ENCODE measurements at places on chromosomes 12 and 14.

DNA sequence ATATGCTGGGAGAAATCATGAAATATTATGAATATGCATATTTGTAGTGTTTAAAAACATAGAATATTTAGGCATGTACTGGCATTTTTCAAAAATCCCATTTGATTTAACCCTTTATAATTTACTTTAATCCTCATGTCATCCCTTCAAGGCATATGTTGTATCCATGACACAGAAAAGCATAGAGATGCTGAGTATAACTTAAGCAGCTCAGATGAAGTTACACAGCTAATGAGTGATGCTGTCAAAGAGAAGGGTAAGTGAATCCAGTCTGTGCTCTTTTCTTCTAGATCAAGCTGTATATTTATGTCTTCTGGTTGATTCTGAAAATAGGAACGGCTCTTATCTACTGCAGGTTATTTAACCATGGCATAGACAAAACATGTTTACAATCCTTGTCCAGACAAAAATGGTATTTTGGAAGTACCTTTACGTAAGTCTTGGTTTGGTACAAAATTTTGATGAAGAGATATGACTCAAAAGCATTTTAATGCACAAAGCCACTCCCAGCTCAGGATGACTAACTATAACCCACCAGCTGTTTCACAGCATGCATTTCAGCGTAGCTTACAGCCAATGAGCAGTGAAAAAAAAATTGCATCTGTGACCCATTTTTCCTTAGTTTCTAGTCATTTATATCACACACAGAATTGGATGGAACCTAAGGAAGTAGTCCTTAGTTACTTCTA, 201.7 kb downstream of the STXBP6 start:
- DNase-seq: no peak

- no peak for DNase-seq
These were observed 1.0 kb downstream of the SH2B3 start for GRCh38 chr12:111406474-111407376.

DNA sequence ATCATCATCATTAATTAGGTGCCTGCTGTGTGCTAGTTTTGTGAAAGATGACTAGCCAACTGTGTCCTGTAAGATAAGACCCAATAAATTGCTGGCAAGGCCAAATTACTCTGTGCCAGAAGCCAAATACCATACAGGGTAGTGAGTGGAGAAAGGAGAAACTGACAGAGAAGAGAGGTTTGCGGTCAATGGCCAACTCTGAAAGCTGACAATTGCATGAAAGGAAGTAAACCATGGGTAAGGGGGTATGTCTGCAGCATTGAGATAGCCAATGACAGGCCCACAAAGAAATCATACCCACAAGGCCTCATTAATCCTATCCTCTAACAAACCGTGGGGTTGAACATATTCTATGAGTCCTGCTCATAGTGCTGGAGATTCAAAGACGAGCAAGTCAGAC, 236.6 kb upstream of the CCDC196 start:
- DNase-seq: no peak

GRCh38 chr14:65356327-65356836, 56.1 kb upstream of the FUT8 start:
- DNase-seq: no peak

DNA sequence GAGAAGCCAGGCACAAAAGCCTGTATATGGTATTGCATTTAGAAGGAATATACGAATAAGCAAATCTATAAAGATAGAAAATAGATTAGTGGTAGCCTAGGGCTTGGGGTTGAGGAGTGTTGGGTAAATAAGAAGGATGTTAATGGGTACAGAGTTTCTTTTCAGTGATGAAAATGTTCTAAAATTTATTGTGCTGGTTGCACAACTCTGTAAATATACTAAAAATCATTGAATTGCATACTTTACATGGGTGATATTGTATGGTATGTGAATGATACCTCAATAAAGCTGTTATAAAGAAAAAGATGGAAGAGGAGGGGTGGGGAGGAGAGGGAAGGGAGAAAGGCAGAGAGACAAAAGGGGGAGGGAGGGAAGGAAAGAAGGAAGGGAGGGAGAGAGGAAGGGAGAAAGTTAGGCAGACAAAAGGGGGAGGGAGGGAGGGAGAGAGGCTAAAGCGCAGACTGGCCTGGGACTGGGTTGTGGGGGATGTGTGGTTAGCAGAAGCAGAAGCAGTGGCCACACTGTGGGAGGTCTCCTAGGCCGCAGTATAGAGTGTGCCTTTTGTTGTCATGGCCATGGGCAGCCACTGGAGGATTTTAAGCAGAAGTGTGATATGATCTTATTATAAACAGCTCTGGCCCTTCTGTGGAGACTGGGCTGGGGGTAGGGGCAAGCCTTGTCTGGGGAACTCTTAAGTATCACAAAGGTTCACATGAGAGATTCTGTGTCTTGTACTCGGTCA, 73.6 kb upstream of the ELK3 start:
- DNase-seq: no peak

DNA sequence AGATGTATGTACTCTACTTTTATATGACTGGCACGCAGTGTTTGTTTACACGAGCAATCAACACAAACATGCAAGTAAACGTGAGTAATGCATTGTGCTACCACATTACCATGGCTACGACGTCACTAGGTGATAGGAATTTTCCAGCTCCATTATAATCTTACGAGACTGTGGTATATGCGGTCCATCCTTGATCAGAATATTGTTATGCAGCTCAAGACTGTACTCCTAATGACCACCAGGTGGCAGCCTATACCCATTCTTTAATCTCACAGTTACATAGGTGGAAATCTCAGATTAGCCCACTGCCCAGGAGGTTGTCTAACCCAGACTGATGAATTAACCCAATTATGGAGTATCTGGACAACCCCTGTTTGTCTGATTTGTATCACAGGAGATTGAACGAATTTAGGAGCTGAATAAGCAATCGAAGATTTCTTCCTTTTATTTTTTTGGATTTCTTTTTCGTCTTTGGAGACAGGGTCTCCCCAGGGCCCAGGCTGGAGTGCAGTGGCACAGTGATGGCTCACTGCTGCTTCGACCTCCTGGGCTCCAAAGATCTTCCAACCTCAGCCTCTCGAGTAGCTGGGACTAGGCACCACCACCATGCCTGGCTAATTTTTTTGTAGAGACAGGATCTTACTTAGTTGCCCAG, 8.7 kb upstream of the TESPA1 start:
- peak; percentile 68 for DNase-seq

DNA sequence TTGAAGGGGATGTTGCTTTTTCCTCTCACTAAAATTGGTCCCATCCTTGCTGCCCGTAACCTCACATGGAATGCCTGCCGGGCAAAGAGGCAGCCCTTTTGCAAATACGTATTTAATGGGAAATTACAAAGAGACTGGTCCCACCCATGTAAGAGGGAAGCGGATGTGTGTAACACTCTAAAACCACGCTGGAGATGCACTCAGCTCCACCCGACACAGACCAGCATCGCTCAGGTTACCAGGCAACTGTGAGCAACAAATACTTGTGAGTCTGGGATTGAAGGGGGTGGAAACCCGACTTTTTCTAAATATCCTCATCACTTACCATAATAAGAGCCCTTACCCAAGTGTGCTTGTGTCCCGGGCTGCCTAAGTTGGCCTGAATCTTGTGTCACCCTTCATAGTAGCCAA, 47.7 kb downstream of the ELK3 start:
- DNase-seq: no peak

DNA sequence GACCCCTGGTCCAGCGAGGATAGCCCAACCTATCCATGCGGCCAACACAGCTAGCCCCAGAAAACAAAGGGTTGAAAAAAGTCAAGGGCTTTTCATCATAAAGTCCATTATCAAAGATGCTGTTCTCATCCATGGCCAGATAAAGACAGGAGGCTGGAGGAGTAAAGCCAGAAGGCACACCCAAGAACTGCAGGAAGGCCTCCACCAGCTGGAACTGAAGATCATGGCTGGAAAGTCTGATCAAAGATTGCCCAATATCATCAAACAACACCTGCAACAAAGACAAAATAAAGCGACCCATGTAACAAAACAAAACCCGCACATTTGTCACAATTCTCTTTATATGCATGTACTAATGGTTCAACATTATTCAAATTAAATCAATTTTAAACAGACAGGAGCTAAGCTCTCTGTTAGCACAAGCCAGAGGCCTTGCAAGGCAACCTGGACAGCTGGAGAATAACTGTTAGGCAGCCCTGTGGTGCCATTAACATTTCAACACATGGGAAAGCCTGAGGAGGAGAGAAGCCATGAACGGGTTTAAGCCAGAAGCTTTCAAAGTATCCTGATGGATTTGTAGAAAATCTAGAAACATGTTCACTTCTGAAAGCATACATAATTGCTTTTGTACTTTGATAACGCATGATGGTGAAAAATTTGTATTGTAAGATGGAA, 34.1 kb downstream of the PSMC1 start:
- no peak for DNase-seq

- no peak for DNase-seq
These were observed 362.6 kb downstream of the TMEM121 start for GRCh38 chr14:105888784-105889665.

GRCh38 chr12:114221957-114222630, 183.8 kb downstream of the TBX5 start:
- no peak for DNase-seq

DNA sequence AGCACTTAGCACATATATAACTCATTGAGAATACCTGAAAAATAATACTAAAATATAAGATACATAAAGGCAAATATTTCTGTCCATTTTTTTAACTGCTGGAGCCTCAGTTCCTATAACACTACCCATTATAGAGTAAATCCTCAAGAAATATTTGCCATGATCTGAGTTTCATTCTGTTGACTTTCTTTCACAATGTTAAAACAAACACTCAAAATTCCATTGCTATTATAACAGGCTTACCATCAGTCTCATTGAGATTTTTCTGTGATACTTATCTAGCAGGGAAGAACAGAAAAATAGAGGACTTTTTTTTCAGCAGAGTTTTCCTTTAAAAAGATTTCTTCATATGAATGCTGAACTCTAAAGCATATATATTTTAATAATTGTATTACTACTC, 24.5 kb downstream of the LMO3 start:
- no peak for DNase-seq

DNA sequence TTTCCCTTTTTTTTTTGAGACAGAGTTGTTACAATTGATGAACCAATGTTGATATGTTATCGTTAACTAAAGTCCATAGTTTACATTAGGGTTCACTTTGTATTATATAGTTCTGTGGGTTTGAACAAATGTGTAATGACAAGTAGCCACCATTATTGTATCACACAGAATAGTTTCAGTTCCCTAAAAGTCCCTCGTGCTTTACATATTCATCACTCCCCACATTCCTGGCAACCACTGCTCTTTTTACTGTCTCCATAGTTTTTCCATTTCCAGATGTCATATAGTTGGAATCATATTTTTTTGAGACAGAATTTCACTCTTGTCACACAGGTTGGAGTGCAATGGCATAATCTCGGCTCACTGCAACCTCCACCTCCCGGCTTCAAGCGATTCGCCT, 12.5 kb downstream of the HSD17B6 start:
- no peak for DNase-seq

GRCh38 chr12:93426412-93426805, 15.3 kb downstream of the UBE2N start:
- no peak for DNase-seq

GRCh38 chr14:92589213-92589852, 75.8 kb downstream of the RIN3 start:
- no peak for DNase-seq

- DNase-seq: no peak
These were observed 24.3 kb downstream of the PPP1CC start for GRCh38 chr12:110718222-110718908.

DNA sequence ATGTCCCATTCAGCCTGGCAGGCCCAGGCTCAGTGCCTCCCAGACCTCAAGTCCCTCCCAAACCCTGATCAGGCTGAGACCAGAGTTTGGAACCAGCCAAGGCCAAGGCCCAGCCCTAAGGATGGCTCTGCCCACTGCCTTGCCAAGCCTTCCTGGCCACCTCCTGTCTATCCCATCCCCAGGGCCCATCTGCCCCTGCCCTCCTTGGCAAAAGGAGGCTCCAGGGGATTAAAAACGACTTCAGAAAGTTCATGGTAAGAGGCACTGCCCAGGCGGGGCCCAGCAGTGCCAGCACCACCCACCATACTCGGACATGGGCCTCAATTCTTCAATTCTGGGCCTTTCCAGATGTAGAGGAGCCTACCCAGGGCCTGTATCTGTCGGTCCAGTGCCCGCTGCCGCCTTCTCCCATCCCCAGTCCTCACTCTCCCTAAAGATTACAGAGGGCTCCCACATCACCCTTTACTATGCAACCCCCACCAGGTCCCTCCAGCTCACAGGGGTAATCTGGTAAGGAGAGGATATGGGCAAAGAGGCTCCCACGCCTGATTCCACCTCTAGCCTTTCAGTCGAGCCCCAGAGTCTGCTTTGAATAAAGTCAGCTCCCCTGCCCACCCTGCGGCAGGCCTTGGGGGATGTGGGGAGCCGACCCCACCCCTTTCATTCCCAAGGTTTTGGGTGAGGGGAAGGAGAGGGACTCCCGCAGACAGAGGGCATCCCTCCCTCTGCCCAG, 932 bp downstream of the ADCY6 start:
- DNase-seq: no peak

DNA sequence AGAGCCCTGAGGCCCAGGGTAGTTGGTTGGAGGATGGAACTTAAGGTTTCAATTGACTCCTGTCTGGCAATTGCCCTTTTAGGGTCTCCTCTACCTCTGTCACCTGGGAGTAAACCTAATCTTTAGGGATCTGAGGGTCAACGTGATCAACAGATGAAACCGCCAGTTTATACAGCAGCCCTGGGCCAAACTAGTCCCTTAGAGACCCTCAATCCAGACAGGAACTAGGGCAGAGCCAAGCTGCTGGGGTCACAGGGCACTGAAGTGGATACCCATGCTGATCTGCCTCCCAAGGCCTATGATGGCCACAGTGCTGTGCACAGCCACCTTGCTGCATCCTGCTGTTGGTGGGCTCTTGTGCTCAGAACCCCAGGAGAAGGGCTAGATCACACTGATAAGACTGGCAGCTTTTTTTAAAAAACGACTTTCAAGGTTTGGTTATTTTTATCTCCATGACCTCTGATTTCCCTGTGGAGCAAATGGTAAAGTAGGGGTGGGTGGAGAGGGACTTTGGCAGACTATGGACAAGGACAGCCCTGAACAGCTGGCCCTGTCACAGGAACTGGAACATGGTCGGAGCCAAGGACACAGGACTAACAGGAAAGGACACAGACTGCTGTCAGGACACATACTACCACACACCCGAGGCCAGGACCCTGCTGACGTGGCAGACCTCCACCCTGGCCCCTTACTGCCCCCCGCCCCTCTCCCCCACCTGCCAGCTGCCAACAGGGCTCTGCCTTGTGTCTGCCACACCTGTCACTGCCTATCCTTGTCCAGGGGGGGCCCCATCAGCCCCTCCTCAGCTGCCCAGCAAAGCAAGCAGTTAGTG, 474 bp downstream of the FITM1 start:
- no peak for DNase-seq

Measured in D341Med (cell line).